ENCODE measurements at places on chromosomes 1 and 21. TPM values are rescaled to one million over a fixed set of nuclear protein-coding genes. Genes with fewer than 3 reads are reported as not detected.

The GART gene
- total RNA-seq: 41.5 TPM

The RGL1 gene
- total RNA-seq: 19.4 TPM

The LEMD1 gene
- not detected for total RNA-seq

The RBM11 gene
- 0.30 TPM for total RNA-seq

- no peak for DNase-seq
Measured at GRCh38 chr1:174724219-174724618, 275.5 kb upstream of the CACYBP start.

- no peak for DNase-seq
Measured at GRCh38 chr21:27954543-27955165, 987.8 kb upstream of the ADAMTS5 start.

GRCh38 chr1:211625040-211625439 lies 46.1 kb upstream of the SLC30A1 start:
- no peak for DNase-seq

GRCh38 chr1:10431070-10431730 lies 967 bp downstream of the CENPS start:
- DNase-seq: no peak

- no peak for DNase-seq
Measured at GRCh38 chr1:17198476-17199258, 6.3 kb upstream of the PADI1 start.
